ENCODE measurements at places on chromosomes 5 and 9.

DNA sequence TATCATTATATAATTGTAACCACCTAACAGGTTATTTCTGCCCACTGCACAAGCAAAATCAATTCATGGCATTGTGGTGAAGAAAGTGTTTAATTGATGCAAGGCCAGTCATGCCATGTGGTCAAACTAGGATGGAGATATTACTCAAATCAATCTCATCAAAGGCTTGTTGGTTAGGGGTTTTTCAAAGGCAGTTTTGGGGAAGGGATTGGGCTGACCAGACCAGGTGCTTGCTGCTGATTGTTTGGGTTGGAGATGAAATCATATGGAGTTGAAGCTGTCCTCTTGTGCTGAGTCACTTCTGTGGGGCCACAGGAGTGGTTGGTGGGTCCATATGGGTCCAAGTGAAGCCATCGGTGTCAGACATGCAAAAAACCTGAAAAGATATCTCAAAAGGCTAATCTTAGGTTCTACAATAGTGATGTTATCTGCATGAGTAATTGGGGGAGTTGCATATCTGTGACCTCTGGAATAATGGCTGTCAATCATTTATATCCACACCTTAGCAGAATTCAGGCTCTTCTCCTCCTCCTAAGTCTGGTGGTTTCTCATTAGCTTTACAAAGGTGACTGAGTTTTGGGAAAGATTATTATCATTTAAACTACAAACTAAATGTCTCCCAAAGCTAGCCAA is 44.9 kb downstream of the HMGCS1 start:
- DNase-seq: no peak

DNA sequence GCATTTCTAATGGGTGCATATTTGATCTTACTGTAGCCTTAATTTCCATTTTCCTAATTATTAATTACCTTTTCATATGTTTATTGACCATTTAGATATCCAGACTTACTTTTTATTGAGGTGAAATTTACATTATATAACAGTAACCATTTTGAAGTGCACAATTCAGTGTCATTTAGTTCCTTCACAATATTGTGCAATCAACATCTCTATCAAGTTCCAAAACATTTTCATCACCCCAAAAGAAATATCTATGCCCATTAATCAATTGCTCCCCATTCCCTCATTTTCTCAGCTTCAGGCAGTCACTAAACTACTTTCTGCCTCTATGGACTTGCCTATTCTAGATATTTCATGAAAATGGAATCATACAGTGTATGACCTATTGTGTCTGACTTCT is 5.9 kb downstream of the COL15A1 start:
- DNase-seq: no peak

GRCh38 chr5:860506-861150 is 9.8 kb upstream of the ZDHHC11 start:
- DNase-seq: no peak

DNA sequence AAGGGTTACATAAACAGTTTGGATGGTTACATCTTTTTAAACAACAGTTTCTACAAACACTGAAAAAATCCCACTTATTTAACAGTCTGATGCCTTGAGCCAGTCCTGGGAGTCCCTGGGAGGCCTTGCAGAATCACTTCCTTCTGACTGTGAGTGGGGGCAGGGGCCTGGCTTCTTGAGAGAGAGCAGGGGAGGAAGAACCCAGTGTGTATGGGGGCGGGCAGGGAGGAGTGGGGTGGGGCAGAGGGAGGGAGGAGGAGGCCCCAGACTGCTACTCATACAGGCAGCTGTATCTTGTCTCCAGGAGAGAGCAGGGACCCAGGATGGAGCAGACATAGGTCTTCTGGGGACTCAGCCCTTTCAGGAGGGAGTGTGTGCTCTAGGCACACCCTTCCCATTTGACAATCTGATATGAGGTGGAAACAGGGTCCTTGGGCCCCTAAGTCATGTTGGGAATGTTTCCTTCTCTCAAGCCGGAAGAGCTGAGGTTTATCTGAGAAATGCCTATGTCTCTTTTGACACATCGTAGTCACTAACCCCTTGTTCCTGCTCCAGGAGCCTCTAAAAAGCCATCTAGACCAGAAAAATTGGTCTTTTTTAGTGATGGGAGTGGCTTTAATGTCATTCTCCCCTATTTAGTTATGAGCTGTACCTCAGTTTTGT is 52.8 kb downstream of the IRF1 start:
- DNase-seq: peak; percentile 73

GRCh38 chr5:106822851-106823250 is 847.9 kb downstream of the EFNA5 start:
- no peak for DNase-seq

GRCh38 chr9:36676091-36676490 is 103.4 kb downstream of the MELK start:
- no peak for DNase-seq

- DNase-seq: peak; percentile 55
Observed at GRCh38 chr5:88092358-88092757, 176.3 kb downstream of the TMEM161B start.

DNA sequence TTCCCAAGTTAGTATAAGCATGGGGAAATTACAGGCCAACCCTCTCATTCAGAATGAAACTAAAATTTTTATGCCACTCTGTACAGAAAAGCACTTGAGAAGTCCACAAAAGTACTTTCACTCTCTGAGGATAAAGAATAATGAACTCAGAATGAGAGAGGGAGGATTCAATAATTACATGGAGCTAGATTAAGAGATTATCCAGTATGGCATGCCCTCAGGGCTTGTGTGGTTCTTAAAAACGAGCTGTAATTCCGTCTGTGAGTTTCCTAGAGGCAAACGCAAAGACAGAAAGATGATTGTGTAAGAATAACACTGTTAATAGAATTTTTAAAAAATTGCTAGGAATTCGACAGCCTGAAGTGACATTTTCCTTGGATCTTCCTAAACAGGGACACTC is 126.8 kb upstream of the PTCH1 start:
- no peak for DNase-seq

DNA sequence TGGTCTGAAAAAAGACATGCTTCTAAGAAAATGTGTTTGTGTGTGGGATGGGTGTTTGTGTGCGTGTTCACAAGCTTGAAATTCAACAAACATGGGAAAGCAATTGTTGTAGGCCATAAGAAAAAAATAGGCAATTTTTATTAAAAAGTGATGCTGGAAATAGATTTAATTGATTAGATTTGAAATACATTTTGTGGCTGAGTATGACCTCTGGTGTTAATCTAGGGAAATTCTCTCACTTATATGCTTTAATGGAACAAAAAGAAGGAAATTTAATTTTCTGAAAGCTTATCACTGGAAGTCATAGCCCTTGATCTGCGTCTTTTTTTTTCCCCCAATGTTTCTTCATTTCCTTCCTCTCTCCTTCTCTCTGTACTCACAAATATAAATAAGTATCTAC is 3.5 kb upstream of the KCNN2 start:
- DNase-seq: no peak

GRCh38 chr5:14250084-14250695 is 107.0 kb downstream of the TRIO start:
- DNase-seq: no peak

- DNase-seq: no peak
Observed at GRCh38 chr9:97703437-97704344, 6.6 kb upstream of the XPA start.

DNA sequence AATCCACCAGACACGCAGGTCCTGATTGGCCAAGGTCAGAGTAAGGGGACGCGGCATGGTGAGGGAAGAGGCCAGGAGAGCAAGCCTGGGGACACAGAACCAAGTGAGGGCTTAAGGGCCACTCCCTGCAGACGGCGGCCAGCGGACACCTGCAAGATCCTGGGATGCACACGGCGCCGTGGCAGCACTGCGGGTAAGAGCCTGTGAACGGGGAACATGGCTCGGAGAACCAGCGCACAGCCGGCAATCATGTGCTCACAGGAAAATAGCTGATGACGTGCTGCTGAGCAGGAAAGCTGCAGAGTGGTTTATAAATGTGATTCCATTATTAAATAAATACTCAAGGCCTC is 27.0 kb upstream of the NSMF start:
- DNase-seq: no peak

- DNase-seq: no peak
Observed at GRCh38 chr9:101468116-101468515, 32.5 kb upstream of the ALDOB start.

DNA sequence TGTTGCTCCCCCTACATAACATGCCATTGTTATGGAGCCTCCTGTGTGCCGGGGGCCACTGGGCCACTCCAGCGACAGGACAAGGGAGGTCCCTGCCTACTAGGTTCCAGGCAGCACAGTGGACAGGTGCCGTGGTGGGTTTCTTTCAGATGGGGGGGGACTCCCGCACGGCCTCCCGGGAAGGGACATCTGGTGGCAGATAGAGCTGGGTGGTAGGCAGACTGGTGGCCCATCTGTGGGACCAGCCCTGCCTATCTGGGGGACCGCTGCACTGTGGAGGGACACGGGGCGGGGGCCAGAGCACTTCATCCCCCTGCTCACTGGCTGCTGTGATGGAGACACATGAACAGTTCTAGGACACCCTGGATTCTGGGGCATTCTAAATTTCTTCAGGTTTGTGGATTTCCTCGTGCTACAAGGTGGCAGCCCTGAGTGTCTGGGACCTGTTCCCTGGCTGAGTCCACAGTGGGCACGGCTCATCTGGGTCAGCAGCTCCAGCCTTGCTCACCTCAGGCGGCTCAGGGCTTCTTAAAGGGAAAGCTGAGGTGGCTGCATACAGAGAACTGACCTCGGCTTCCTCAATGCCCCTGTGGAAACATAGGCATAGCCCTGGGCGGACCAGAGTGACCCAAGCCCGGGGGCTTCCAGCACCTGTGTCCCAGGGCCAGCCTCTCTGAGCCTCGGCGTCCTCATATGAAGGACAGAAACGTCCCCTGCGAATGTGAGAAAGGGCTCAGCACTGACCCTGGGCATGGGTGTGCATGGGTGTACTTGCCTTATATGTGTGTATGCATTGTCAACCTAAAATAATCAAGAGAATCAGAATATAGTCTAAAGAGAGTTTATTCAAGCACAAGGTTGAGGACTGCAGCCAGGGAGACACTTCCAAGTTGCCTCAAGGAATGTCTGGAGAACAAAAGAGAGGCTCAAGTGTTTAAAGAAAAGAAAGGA is 22.5 kb downstream of the FGD3 start:
- DNase-seq: peak; percentile 54

- no peak for DNase-seq
Observed at GRCh38 chr9:76528056-76528455, 69.1 kb downstream of the GCNT1 start.

DNA sequence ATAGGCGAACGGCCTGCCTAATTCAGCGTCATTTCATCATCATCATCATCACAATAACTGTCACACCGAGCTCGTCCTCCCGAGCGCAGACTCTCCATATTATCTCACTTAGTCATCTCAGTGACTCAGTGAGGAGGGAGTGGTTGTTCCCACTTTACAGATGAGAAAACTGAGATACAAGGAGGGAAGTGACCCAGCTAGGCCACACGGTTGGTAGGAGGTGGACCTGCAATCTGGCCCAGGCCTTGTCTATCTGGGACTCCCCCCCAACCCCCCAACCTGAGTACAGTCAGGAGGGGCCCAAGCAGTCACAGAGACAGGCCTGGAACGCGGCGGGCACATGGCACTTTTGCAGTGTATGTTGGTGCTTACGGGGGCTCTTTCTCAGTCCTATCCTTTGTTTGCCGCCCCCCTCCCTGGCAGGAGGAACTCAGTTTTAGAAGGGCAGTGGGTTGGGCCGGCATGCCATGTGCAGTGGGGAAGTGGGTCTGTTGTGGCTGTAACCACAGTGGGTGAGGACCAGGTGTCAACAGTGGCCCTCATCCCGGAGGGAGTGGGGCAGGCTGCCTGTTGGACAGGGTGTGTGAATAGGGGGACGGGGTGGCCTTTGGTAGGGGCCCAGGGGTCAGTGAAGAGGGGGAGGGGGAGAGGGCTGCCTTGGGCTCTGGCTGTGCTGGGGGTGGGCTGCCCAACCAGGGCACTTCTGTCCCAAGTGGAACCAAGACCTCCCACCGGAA is 1.7 kb upstream of the RXRA start:
- no peak for DNase-seq

GRCh38 chr9:16871336-16872151 is 1.1 kb upstream of the BNC2 start:
- peak; percentile 47 for DNase-seq

DNA sequence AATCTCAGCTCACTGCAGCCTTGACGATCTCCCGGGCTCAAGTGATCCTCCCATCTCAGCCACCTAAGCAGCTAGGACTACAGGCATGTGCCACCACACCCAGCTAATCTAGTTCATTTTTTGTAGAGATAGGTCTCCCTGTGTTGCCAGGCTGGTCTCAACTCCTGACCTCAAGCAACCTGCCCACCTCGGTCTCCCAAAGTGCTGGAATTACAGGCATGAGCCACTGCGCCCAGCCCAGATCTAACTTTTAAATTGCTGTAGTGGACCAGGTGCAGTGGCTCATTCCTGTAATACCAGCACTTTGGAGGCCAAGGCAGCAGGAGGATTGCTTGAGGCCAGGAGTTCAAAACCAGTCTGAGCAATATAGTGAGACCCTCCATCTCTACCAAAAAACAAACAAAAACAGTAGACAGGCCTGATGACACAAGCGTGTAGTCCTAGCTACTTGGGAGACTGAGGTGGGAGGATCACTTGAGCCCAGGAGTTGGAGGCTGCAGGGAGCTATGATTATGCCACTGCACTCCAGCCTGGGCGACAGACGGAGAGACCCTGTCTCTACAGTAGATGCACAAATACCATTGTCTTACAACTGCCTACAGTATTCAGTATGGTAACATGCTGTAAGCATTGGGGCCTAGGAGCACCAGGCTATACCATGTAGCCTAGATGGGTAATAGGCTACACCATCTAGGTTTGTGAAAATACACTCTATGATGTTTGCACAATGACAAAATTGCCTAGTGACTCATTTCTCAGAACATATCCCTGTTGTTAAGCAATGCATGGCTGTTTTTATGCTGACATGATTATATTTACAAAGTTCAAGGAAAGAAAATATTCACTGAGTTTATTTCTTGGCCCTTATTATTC is 1.5 kb upstream of the SIT1 start:
- DNase-seq: no peak

GRCh38 chr9:97518909-97519307 is 17.4 kb downstream of the TMOD1 start:
- DNase-seq: no peak

- no peak for DNase-seq
Observed at GRCh38 chr5:60436518-60436917, 263.4 kb downstream of the DEPDC1B start.

- no peak for DNase-seq
Observed at GRCh38 chr5:58631895-58632294, 49.0 kb downstream of the RAB3C start.

GRCh38 chr5:115236599-115236998 is 26.1 kb downstream of the PGGT1B start:
- DNase-seq: no peak

- no peak for DNase-seq
Observed at GRCh38 chr9:19690128-19690527, 98.7 kb downstream of the SLC24A2 start.

DNA sequence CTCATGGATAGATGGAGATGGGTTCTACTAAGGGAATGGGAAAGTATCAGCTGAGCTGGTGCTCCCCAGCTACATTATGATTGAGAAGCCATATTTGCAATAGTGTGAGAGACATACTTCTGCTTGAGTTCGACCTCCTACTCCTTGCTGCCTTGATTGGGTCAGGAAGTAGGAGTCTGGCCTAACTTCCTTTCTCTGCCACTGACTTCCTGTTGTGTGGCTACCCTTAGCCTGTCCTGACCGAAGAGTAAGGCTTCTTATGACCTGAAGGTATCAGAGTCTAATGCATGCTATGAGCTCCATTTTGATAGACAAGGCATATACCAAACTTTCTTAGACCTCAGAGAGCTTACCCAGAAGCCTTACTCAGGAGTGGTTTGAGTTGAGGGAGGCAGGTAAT is 53.9 kb downstream of the OSTF1 start:
- no peak for DNase-seq

- no peak for DNase-seq
Observed at GRCh38 chr5:42301349-42301748, 121.9 kb upstream of the GHR start.
